HT-29 (cell line): ENCODE measurements at places on chromosomes 11 and 22. TPM values are rescaled to one million over a fixed set of nuclear protein-coding genes. Genes with fewer than 3 reads are reported as not detected.
A peak's percentile ranks its signal among the peaks of the same experiment; 100 is the strongest.

C11orf16 gene
- not detected in 2 replicates for total RNA-seq

GRCh38 chr11:1480555-1481482 lies 5.8 kb downstream of the MOB2 start:
- DNase-seq, result no peak

TCN2 gene
- total RNA-seq, result 13.2 and 19.0 TPM in 2 replicates

DNA sequence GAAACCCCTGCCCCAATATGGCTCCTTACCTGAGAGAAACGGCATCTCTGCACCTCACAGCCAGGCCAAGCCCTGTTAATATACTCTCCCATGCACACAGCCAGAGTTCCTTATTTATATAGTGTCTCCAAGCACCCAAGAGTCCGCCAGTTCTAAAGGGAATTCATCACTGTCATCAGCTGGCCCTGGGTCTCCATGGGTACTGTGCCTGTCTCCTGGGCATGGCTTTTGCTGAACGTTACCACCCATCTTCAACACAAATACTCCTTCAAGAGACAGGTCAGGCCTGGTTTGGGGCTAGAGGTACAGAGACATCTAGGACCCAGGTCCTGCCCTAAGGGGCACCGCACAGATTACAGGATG lies 1.6 kb upstream of the ATG16L2 start:
- DNase-seq, result peak; percentile 67

- DNase-seq, result no peak
These were observed 648 bp downstream of the DLG2 start for GRCh38 chr11:85626496-85626895.

GRCh38 chr22:48079505-48080290 lies 1317.2 kb downstream of the TBC1D22A start:
- no peak for DNase-seq

GRCh38 chr22:20091690-20092476 lies 11.8 kb downstream of the DGCR8 start:
- DNase-seq, result no peak

KRTAP5-4 gene
- not detected in 2 replicates for total RNA-seq

SGSM1 gene
- 0.13 and 0.23 TPM in 2 replicates for total RNA-seq

- DNase-seq, result no peak
These were observed 246.5 kb downstream of the CADM1 start for GRCh38 chr11:115257678-115258077.
